Melanocyte of skin (primary cell): ENCODE measurements at places on chromosomes 7 and 10. TPM values are rescaled to one million over a fixed set of nuclear protein-coding genes. Genes with fewer than 3 reads are reported as not detected.

The FBXO24 gene
- total RNA-seq = under 0.01 and 0.62 TPM in 2 replicates

The PAPSS2 gene
- 10.3 and 14.5 TPM in 2 replicates for total RNA-seq

The PPP1R17 gene
- not detected in 2 replicates for total RNA-seq

The CLRN3 gene
- total RNA-seq = under 0.01 TPM in 1 of 2 replicates, not detected in the other

The KIN gene
- 11.7 and 17.3 TPM in 2 replicates for total RNA-seq

The PALD1 gene
- 0.34 and 0.73 TPM in 2 replicates for total RNA-seq

The OR2A5 gene
- not detected in 2 replicates for total RNA-seq

The NPSR1 gene
- total RNA-seq = not detected in 2 replicates

The GRID2IP gene
- total RNA-seq = not detected in 2 replicates

The PSD gene
- total RNA-seq = under 0.01 and 1.2 TPM in 2 replicates

The ACSM6 gene
- total RNA-seq = not detected in 2 replicates

The CHST12 gene
- total RNA-seq = 2.4 and 3.3 TPM in 2 replicates

The PRLHR gene
- not detected in 2 replicates for total RNA-seq

The PLCE1 gene
- total RNA-seq = under 0.01 and 0.46 TPM in 2 replicates

The OR2A1 gene
- total RNA-seq = 0.34 TPM in 1 of 2 replicates, not detected in the other

The ABCB1 gene
- 0.67 and 3.7 TPM in 2 replicates for total RNA-seq

The CLDN4 gene
- total RNA-seq = under 0.01 TPM in 1 of 2 replicates, not detected in the other

The PDZD7 gene
- total RNA-seq = 0.77 and 1.00 TPM in 2 replicates
